ENCODE measurements at places on chromosomes 1 and 21.

- DNase-seq = peak; percentile 89
Observed at GRCh38 chr1:154974808-154975408, 427 bp downstream of the CKS1B start.

- peak; percentile 27 for DNase-seq
Observed at GRCh38 chr1:180252638-180253536, 22.8 kb downstream of the LHX4 start.

DNA sequence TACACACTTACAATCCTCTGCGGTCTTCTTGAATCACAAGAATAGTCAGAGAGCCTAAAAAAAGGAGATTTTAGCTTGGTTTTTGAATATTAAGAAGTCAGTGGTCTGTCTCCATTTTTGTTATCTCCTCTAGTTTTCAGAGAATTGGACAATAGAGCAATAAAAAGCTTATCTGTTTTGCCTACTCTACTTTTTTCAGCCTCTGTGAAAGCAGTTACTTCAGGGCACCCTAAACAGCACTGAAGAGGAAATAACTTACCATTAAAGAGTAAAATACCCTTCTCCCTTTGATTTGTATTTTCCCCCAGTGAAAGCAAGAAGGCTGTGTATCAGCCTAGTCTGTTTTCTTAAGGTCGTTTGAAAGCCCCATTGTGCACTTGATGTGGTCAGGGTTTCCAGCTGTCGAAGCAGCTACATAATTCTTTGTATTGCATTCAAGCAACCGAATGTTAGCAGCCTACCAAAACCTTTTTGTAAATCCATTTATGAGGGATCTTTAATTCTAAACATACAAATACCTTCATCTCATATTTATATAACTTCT lies 1.0 kb downstream of the NTMT2 start:
- no peak for DNase-seq

- DNase-seq = no peak
Observed at GRCh38 chr1:242405947-242406346, 118.5 kb downstream of the PLD5 start.

DNA sequence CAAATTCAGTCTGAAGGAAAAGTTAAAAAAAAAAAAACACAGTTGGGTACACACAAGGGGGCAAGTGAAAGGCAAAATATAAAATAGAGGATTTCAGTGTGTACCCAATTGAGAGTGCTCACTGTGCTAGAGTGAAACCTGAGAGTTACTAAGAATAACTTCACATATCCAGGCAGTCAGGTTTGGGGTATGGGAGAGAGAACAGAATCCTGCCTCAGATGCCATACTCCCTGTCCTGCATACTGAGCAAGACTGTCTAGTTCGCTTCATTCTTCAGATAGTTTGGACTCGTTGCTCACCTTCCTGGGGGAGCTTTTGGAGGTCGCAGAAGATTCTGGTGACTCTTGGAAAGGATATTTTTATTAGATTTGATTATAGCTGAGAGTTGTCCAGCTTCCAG lies 20.4 kb downstream of the CEP85 start:
- DNase-seq = no peak

DNA sequence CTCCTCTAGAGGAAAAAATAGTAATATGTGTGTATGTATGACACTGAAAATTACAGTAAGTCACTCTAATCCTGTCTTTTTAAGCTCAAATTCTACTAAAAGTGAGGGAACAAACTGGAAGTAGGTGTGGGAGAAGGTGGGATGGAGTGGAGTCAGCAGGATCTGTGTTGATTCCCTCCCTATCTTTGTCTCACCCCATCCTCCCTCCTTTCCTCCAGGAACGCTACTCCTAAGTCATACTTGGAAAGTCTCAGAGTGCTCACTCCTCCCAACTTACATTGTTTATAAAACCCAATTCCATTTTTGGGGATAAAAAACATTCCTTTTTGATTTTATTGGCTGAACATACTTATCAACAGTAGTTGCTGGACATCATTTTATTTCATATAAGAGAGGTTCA lies 14.9 kb upstream of the NUP133 start:
- no peak for DNase-seq

- no peak for DNase-seq
Observed at GRCh38 chr1:116066868-116067565, 44.2 kb upstream of the MAB21L3 start.

DNA sequence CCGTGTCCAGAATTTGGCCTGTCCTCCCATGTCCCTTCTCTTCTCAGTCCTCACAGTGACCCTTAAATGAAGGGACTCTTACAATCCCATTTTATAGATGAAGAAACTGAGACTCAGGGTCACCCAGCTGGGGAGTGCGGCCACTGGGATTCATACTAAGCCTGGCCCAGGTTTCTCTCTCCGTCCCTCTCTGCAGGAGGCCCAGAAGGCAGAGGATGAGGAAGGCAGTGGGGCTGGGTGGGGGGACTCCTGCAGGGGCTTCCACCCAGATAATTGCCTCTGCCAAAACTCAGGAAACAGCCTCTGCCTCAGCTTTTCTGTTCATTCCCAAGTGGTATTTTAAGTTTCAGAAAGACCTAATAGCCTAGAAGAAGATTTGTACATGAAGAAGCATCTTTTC lies 299.8 kb downstream of the MATN1 start:
- no peak for DNase-seq

DNA sequence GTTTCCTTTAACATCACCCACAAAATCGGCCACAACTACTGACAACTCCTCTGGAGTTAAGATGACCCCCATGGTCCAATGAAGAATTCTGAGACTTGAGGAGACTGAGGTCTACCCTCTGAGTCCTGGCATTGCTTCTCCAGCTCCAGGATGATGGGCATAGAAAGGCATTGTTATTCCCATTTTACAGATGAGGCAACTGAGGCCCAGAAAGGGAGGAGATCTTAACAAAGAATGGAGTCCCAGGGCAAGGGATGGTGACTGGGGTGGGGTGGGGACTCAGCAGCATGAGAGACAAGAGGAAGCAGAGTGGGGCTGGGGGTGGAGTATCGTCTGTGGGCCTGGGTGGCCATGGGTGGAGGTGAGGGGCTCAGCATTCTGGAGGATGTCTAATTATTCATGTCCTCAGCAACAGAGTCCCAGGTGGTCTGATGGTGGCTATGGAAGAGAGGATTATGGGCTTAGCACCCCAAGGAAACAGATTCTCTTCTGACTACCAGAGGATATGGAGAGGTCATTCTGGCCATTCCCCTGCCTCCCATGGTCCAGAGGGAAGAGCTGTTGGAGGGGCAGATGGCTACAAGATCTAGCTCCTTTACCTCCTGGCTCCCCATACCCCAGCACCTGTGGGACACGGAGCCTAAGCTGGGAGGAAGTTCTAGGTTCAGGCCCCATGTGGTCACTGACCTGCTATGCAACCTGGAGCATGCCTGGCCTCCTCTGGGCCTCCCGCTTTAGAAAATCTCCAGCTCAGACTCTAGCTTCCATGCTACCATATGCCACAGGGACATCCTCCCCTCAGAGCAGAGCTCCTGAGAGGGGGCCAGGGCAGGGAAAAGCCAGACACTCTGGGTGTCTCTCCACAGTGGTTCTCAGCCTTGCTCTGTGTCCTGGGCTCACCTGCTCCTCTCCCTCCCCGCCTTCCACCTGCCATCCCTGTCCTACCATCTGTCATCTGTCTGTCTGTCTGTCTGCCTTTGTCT lies 37.4 kb upstream of the DMBX1 start:
- no peak for DNase-seq

DNA sequence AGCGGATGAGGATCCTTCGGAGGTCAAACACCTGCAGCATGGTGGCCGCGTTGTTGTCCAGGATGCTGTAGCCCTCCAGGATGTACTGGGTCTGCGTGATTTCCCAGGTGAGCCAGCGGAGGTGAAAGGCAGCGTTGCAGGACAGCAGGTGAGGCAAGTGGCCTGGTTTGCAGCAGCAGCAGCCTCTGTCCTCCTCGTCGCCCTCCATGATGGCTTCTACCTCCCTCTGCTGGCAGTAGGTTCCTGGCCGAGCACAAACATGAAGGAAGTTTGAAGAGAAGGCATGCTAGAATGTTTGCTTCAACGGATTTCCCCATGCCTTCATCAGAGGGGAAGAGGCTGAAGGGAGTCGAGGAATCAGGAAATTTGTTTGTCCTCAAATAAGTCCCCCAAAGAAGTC lies 74.7 kb downstream of the NTPCR start:
- no peak for DNase-seq
